ENCODE measurements at places on chromosomes 2 and 18.

GRCh38 chr18:70338890-70339289, 50.0 kb downstream of the SOCS6 start:
- DNase-seq = no peak

DNA sequence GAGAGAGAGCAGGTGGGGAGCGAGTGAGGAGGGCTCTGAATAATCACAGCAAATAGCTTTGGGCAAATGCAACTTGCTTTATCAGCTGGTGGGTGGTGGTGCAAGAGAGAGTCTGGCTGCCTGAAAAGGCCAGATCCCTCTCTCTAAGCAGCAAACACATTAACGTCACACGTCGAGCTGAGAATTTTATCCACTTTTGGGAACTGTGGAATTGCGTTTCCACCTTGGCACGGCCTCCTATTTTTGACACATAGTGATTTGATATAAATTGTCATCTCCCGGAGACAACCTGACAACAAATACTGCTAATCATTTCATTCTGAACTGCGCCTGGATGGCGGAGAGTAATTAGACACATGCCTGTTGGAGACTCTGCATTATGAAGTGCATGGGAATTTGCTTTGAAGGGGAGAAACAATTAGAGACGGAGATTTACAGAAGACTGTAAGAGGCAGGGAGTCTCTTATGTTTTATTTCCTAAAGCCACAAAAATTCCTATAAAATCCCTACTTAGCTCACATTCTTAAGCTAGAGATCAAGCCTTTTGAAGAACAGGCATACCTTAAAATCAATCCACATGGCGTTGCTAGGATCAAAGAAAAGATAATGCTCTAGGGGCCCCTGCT, 634.1 kb downstream of the TDRD15 start:
- no peak for DNase-seq

- no peak for DNase-seq
Observed at GRCh38 chr2:46967990-46968647, 52.5 kb upstream of the MCFD2 start.

DNA sequence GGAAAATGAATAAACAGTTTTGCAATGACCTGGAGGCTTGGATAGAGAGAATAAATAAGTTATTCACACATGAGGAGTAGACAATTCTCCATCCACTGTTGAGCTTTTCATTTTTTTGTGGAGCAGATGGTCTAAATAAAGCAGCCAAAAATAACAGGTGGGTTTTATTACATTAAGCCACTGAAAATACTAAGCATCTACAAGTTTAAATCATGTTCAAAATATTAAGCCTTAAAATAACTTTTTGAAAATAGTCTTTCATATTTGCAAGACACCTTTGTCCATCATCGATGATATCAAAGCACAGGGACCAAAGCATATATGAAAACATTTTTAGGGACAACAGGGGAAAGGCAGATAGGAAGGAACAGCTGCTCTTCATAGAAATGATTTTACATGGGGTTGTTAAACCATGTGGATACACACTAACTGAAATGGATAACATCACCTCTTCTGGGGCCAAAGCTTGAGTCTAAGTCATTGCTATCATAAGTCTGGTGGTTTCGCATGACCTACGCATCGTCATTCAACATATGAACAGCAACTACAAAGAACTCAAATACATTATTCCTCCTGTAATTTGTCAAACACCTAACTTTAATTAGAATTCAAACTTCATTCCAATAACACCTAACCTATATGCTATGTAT, 197.6 kb upstream of the CHST9 start:
- no peak for DNase-seq

GRCh38 chr2:201913201-201913600, 106.9 kb downstream of the CDK15 start:
- DNase-seq = no peak

DNA sequence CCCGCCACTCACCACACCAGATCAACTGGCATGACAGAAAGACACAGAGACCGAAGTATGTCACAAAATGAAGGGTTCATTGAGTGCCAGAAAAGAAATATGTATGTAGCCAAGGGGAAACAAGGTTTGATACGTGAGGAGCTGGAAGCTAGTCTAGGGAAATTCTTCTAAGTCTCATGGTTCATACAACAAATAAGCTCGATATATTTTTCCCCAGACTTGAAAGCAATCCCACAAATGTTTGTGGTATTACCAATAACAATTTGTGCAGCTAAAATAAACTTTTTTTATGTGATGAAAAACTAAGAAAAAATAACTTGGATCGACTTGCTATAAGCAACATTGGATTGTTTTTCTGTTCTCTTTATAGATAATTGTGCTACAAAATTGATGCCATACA, 777.0 kb downstream of the TSN start:
- no peak for DNase-seq

- DNase-seq = no peak
Observed at GRCh38 chr2:209322041-209322440, 101.8 kb upstream of the MAP2 start.

GRCh38 chr2:215419769-215420470, 15.9 kb downstream of the FN1 start:
- DNase-seq = no peak

DNA sequence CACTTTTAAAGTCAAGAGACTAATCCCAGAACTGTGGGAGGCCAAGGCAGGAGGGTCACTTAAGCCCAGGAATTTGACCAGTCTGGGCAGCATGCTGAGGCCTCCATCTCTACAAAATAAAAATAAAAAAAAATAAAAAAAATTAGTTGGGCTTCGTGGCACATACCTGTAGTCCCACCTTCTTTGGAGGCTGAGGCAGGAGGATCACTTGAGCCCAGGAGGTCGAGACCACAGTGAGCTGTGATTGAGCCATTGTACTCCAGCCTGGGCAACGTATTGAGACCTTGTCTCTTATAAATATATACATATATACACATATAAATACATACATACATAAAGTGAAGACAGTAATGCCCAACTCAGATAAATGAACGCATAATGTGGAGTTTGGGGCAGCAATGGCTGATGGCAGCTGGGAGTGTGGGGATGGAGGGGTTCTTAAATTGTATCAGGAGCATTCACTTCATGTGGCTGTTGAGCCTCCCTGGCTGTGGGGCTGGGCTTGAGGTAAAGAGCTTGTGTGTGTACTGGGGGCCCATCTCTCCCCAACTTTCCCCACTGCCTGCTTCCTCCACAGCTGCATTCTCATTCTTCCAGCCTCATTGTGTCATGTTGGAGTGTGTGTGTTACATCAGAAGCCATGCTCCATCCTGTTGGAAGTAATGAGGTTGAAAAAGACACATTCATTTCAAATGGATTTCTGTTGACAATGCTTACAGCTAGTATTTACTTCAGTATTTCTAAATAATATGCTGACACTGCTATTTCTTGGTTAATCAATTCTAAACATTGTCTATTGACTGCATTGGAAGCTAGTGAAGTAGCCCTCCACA, 96.5 kb upstream of the HS6ST1 start:
- DNase-seq = no peak

DNA sequence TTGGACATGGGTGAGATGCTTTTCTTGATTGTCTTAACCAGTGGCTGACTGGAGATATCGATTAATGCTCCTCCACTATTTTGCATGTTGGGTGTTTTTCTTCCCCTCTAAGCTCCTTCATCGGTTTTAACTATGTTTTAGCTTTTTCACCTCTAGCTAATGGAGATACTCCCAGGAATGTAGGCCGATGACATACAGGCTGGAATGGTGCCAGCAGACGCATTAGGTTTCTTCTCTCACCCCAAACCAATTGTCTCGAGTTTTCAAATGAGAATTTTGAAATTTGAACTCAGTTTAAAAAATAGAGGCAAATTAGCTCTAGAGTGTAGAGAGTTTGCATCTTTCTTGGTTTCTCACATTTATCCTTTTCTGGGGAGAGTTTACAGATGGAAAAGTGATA, 247.6 kb downstream of the RPRM start:
- no peak for DNase-seq
